ENCODE measurements at places on chromosomes 12 and 14.

- DNase-seq: no peak
Measured at GRCh38 chr12:117165342-117165741, 24.9 kb downstream of the FBXO21 start.

- no peak for DNase-seq
Measured at GRCh38 chr12:2691345-2692071, 103.3 kb upstream of the FKBP4 start.

GRCh38 chr14:94581127-94581999, at the start of gene SERPINA5:
Gene SERPINA5 (plus strand): TSS chr14:94581426. CDS start chr14:94587363, 5,937 bp downstream.
- no peak for DNase-seq

GRCh38 chr12:40107803-40108620, 2.1 kb upstream of the SLC2A13 start:
- DNase-seq: no peak

DNA sequence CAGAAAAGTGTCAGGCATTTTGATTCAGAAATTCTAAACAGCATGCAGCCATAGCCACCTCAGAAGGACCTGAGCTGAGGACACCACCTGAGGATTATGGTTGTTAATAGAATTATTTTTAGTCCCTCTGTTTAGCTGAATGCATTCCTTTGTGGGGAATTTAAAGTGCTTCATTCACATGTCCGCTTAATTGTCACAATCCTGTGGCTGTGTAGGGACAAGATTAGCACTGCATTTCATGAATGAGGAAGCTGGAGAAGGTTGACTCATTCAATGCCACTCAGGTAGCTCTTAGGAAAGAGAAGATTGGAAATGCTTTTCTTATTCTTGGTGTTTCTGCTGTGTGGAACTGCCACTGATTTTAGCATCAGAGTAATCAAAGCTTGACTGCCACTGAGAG, 42.0 kb upstream of the KRR1 start:
- DNase-seq: no peak

DNA sequence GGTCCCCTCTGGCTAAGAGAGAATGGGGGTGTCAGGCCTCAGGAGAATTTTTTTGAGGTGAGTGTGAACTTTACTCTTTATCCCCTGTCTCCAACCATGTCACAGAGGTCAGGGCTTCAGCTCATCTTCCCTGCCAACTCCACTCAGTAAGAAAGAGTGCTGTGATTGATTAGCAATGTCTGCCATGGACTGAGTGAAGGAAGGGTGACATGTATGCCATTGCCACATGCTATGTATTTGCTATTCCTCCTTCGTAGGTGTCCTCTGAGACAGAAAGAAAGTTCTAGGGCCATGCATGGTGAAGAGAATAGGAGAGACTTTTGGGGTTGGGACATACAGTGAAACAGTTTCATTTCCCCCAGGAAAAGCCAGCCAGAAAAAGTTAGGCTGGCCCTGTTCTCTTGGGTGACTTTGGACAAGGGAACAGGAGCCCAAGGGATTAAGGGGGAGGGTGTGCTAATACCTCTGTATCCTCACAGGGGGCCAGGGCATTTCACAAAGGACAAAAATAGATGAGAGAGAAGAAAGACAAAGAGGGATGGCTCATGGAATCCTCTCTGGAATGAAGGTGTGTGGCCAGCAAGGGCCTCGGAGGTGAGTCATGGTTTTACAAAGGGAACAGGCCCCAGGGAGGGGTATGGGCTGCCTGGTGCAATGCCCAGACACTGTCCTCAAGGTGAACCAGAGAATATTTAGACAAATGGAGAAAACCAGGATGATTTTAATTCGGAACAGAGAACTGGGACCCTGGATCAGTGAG, 13.9 kb upstream of the MYL2 start:
- DNase-seq: no peak

DNA sequence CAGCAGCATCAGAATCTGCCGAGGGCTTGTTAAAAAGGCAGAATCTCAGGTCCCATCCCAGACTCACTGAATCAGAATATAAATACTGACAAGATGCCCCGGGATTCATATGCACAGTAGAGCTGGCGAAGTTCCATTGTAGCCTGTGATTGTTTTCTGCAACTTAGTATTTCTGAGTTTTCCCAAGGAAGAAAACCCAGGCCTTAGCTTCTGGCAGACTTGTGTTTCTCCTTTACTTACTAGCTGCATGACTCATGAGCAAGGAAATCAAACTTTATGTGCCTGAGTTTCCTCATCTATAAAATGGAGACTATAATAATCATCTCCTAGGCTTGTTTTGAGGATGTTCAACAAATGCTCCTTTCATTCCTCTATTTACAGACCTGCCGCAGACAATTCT, 278.5 kb upstream of the PLEKHG7 start:
- no peak for DNase-seq

GRCh38 chr12:278046-278445, 15.4 kb upstream of the SLC6A13 start:
- no peak for DNase-seq

GRCh38 chr12:124721501-124722162, 142.0 kb downstream of the SCARB1 start:
- no peak for DNase-seq

DNA sequence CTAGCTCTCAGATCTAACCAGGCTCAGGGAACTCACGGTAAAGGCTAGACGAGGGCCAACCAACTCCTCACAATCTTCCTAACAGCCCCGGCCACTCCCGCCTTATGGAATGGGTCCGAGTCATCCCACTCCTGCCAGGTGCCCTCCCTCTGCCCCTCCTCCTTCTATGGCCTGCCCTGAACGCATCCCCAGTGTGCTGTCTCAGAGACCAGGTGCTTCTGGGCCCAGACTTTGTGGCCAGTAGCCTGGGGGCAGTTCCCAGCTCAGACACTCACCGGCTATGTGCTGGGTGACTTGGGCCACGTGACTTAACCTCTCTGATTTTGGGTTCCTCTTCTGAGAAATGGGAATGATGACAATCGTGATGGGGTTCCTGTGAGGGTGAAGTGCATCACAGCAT, 22.5 kb downstream of the PAPLN start:
- DNase-seq: no peak

DNA sequence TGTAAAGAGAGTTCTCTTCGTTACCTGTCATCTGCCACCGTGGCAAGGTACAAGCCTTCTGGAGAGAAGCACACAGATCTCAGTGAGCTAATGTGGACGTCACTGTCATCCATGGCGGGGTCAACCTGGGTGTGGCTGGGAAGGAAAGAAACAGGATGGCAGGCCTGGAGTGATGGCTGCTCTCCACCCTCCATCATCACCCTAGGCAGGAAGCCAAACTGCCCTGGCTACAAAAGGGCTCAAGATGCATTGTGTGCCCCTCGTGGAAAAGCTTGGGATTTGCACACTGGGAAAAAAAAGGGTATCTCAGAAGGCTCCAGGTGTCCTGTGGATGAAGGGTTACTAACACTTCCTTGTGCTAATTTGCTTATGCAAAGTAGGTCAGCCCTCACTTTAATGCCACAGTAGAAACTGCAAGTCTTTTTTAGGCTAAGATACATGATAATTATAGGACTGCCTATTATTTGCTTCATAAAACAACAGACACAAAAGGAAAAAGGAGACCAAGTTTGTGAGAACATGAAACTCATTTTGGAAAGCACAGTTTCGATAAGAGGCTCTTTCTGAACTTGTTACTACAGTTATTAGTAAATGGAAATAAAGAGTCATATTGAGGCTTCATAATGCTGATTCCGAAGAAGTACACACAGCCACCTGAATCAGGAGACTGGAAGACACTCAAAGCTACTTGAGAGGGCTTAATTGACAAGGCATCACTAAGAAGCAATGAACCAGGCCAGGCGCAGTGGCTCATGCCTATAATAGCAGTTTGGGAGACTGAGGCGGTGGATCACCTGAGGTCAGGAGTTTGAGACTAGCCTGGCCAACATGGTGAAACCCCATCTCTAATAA, 18.9 kb downstream of the RFC5 start:
- DNase-seq: peak; percentile 28

GRCh38 chr12:108633534-108634248, at the start of gene SELPLG:
Gene SELPLG (minus strand): TSS chr12:108633894. CDS start chr12:108624307, 9,587 bp downstream.
- peak; percentile 68 for DNase-seq

- DNase-seq: no peak
Measured at GRCh38 chr14:29853272-29853671, 74.4 kb downstream of the PRKD1 start.

- no peak for DNase-seq
Measured at GRCh38 chr12:95300286-95300685, 82.7 kb downstream of the VEZT start.

DNA sequence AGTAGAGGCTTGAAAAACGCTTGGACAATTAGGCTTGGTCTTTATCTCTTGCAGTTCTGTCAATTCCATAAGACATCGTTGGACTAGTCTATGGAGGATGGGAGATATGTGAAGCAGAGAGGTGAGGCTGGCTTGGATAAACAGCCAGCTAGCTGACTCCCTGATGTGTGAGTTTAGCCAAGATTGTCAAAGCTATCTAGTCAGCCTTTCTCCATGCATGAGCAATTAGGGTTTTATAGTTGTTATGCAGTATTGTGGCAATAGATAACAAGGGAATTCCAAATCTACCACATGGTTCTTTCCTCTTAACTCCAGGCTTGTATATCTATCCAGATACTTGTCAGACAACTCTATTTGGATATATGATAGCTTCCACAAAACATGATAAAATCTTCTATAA, 153.6 kb upstream of the NRXN3 start:
- DNase-seq: no peak

DNA sequence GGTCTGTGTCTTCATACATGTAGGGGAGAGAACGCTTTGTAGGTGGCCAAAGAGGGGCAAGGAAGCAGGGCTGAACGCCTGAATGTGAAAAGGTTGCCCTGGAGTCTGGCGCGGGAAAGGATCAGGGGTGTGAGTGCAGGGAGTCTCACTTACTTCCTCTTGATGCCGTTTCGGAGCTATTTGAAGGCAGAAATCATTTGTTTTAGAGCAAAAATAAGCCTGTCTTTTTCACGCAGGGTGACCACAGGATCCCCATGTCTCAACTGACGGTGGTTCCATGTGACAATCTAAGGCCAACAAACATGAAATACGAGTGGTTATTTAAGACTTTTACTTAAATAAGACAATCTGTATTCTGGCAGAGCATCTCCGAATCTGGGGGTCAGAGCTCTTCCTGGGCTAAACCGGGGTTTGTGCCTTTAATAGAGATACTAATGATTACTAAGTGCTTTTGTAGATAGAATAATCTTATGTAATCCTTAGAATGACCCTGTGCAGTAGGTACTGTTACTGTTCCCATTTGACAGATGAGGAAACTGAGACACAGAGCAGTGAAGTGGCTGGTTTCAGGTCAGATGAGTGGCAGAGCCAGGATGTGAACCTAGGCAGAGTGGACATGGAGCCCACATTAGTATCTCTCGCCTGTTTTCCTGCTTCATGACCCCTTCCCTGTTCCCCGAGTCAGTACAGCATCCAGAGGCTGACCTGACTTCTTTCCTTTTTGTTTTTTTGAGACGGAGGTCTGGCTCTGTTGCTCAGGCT, 1.9 kb downstream of the BRI3BP start:
- DNase-seq: no peak

DNA sequence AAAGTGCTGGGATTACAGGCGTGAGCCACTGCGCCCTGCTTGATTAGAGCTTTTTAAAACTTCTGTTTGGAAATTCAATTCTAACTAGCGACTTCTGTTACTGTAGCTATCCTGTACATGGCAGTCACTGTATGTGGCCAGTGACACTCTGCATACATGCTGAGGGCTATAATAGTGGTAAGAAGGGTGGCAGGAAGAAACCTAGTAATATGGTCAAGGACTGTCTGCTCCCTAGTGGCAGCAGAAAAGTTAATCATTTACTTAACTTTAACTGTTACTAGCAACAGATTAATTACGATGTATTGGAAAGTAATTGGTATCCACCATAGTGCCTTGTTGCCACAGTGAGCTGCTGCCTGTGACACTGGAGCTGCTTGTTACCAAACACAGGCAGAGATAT, 149.0 kb downstream of the KITLG start:
- no peak for DNase-seq

- no peak for DNase-seq
Measured at GRCh38 chr12:104736307-104736706, 221.8 kb downstream of the SLC41A2 start.

DNA sequence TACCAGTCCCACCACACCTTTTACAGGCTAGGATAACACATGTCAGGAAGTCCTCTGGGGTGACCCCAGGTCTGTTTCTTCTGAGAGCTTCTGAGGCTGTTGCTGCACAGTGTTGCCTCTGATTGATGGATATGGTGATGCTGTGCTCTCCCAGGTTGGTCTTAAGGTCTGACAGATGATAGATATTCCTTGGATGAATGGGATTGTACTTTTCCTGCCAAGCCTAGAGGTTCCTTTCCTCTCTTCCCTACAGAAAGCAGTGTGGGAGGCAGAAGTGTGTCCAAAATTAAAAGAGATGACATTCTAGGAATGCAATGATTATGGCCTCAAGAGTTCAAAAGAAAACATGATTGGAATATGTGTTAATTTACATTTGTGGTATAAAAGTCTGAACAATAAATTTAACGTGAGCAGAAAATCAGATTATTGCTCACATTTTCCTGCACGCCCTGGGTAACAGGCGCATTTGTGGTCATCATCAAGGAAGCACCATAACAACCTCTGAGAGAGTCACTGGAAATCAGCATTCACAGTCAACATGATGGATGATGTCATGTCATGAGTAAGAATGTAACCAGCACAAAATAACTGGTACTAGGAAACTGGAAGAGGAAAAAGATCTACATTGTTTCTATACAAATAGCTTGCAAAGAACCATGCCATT, 73.7 kb downstream of the BBS10 start:
- peak; percentile 6 for DNase-seq

GRCh38 chr14:86796221-86797074, 1196.5 kb downstream of the GALC start:
- no peak for DNase-seq

GRCh38 chr14:68664225-68664681, 128.6 kb downstream of the ZFP36L1 start:
- no peak for DNase-seq

DNA sequence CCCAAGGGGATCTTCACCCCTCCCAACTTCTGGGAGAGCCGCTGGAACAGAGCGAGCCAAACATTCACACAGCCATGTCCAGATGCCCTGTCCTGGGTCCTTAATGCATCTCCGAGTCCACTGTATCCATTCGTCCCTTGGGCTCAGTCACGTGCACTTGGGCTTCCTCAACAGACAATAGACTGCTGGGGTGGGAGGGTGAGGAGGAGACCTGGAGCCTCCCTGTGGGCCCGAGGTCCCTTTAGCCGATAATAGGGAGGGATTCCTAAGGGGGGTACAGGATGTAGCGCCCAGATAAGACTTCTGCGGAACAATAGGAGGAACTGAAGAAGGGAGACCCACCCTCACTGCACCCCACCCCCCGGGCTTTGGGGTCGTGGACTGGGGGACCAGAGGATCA, 6.7 kb downstream of the ARHGEF25 start:
- DNase-seq: no peak

- no peak for DNase-seq
Measured at GRCh38 chr12:76899522-76899921, 20.7 kb upstream of the CSRP2 start.

- DNase-seq: no peak
Measured at GRCh38 chr14:78968265-78968664, 798.1 kb downstream of the NRXN3 start.

GRCh38 chr12:116418551-116418950, 140.6 kb upstream of the MAP1LC3B2 start:
- DNase-seq: no peak

Measured in activated CD4-positive, alpha-beta T cell treated with anti-CD3 and anti-CD28 coated beads for 24 hours (primary cell).